ENCODE measurements at places on chromosomes 5 and 9.

- no peak for DNase-seq
These were observed 21.6 kb downstream of the BHMT start for GRCh38 chr5:79133121-79133656.

- DNase-seq: no peak
These were observed 66.5 kb downstream of the SEMA5A start for GRCh38 chr5:9479361-9479760.

DNA sequence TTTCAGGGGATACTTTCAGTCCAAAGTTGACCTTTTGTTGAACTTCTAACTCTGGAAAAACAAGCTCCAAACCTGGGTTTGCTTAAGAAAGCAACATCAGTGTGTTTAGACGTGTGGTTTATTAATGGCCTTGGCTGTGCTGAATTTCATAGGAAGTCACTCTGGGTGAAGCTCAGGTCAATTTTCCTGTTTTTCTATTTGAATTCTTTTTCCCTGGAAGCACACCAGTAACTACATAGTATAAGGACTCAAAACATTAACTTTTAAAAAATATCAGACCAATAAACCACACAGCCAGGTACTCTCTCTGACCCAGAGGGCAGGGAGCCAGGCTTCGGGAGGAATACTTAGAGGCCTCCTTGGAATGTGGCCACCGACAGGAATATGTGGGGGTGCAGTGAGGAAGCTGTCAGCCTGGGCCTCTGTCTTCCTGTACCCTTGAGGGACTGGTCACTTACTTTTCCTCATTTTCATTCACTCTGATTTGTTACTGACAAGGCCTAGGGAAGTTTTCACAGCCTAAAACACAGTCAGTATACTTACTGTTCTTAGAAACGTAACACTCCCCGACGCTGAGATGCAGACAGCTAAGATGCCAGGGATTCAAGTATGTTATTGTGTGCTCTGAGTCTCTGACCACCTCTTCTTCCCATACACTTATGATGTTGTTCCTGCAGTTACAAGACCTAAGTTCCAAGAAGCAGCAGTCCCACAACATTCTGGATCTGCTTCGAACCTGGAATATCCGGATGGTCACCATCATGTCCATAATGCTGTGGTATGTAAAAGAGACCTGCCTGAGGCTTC lies 18.9 kb downstream of the SLC22A5 start:
- no peak for DNase-seq

GRCh38 chr5:160152287-160152686 lies 33.0 kb upstream of the PWWP2A start:
- no peak for DNase-seq

DNA sequence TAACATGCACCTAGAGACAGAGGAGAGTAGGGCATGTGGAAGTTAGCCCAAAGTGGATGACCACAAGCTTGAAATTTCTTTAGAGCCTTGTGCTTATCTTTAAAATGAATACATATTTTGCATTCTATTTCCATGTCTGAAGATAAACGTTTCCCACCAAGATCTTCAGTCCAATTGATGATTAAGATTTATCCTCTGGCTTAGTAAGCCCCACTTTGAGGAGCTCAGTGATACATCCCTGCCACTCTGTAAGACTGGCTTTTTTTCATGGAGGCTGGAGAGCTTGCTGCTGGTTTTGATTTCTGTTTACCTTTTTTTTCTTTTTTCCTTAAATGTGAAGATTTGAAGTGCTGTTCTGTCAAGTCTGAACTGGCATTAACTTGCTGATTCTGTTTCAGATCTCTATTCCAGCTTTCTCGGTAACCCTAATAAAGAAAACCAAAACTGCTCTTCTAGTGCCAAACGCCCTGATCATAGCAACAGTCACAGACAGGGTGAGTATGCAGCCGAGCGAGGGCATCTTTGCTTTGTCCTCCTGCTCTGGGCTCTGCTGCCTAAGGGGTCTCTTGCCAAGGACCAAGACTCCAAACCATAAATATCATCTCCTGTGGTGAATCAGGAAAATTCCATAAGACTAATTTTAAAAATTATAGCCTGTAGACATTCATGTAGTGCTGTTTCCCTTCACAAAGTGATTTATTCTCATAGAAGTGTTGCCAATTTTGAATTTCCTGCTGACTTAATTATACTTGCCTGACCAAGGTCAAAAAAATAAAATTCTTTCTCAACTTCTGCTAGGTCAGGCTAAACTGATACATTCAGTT lies 54.3 kb downstream of the GRAMD2B start:
- no peak for DNase-seq

DNA sequence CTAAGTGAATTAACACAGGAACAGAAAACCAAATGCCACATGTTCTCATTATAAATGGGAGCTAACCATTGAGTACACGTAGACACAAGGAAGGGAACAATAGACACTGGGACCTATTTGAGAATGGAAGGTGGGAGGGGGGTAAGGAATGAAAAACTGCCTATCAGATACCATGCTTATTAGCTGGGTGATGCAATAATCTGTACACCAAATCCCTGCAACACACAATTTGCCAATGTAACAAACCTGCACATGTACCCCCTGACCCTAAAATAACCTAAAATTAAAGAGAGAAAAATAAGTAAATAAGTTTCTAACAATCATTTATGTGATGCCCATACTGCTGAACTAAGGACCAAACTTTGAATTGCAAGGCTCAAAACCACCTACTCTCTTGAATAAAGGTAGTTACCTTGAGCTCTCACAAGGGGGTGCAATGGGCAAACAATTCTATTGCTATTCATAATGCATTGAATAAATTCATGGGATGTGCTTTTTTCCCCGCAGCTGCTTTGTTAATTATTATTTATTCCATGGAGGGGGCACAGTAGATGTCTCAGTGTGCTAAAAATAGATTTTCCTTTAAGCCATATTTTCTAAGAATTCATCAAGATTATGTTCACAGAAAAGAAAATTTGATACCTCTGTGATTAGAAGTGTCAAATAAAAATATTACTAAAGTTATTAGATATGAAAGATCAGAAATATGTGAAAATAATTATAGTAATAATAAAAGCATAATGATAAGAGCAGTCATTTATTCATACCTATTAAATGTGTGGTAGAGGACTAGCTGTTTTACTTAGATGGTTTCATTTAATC lies 76.2 kb upstream of the PTPN3 start:
- no peak for DNase-seq

DNA sequence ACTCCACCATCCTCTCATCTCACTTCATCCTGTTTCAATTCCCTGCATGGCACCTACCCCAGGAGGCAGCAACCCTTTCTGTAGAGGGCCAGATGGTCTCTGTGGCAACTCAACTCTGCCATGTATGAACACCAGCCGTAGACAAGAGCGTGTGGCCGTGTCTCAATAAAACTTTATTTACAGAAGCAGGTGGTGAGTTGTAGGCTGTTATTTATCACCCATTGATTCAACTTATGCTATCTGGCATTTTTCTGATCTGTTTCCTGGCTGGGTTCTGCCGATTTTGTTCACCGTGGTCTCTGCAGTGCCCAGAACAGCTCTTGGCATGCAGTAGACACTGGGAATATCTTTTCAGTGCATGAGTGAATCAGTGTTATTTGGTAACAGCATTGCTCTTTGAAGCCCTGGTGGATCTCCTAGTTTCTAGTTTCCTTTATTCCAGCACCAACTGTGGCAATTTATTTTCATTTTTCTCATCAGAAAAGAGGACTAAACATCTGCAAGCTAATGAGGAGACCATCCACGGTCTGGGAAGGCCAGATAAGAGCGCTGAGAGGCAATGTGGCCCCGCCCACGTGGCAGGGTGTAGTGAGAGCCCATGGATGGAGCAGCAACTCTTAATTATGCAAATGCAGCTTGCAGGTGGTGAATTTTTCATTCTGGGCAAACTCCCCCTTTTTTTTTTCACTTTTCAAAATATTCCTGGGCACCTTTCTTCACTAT lies 77.9 kb downstream of the CTSL start:
- DNase-seq: no peak

DNA sequence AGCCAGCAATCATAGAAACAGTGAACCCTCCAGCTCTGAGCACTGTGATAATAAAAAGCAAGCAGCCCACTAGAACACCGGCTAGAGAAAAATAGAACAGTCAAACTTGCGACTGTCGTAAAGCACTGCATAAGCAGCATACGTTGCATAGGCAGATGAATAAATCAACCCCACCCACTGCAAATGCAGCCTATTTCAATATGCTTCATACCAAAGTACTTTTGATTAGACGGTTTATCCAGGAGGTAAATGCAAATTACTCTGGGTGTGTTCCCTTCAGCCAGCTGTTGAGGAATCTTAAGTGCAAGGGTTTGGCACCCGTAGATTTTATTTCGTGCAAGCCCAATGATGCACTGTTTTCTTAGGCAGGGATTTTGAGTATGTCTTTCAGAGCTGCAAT lies 32.1 kb upstream of the ANKRD18A start:
- no peak for DNase-seq

- DNase-seq: no peak
These were observed 217.1 kb downstream of the PIK3R1 start for GRCh38 chr5:68432682-68433081.

GRCh38 chr5:143057580-143057999 lies 287.4 kb downstream of the ARHGAP26 start:
- no peak for DNase-seq

DNA sequence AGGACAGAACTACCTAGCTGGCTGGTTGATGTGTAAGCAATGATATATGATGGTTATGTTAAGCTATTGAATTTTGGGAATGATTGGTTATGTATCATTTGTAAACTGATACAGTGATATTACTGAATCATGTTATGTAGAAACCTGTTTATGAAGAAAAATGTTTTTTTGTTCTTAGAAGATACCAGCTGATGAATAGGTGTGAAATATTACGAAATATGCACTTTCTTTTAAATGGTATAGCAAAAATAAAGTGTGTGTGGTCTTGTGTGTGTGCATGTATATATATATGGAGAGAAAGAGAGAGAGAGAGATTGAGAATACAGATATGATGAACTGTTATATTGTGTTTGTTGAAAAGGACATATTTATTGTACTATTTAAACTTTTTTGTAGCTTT lies 164.1 kb downstream of the WDR70 start:
- DNase-seq: no peak

DNA sequence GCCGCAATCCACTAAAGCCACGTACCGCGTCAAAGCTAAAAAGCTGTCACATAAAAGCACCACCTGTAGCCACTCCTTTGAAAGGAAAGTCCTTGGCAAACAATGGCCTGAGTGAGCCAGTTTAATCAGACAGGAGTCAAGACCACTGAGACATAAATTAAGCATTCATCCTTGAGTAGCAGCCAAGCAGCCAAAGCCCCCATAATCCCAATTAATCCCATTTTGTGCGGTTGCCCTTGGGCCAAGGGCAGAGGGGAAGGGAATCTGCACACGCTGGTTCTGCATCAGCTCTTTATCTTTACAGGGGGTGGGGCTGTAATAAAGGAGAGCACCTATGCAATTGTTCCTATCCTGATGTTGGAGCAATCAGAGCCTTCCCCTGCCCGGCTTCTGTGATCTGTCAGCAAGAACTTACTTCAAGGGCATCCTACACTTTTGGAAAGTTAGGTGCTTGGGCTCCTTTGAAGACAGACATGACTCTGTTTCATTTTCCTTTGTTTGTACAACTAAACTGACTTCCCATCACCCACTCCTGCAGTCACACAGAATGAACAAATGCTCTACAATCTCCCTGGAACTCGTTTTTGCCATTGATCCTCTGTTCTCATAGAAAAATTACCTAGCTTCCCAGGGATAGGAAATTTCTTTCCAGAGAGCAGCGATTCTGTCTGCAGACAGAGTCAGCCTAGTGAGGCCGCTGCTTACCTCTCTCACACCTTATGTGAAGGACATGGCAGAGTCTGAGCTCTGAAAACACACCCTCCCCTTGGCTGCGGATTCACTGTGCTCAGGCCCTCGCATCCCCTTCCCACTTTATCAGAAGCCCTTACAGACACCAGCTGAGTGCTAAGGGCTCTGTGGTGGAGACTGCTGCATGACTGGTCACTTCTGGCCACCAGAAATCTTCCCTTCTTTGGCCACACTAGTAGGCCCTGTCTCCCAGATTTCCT lies 116.2 kb upstream of the TBCA start:
- no peak for DNase-seq

- DNase-seq: no peak
These were observed 282.9 kb downstream of the SLF1 start for GRCh38 chr5:94901191-94901979.

DNA sequence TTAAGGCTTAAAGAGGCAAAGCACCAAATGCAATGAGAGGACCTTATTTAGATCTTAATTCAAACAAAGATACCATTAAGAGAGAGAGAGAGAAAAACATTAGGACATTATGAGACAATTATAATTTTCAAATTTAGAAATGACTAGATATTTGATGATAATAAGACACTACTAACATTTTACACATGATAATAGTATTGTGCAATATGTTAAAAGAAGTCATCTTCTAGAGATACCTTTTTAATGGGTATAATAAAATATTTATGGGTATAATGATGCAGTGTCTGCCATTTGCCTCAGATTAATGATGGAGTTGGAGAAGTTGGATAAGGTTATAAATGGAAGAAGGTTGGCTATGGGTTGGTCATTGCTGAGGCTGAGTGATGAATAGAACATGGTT lies 21.2 kb downstream of the SPAAR start:
- no peak for DNase-seq

DNA sequence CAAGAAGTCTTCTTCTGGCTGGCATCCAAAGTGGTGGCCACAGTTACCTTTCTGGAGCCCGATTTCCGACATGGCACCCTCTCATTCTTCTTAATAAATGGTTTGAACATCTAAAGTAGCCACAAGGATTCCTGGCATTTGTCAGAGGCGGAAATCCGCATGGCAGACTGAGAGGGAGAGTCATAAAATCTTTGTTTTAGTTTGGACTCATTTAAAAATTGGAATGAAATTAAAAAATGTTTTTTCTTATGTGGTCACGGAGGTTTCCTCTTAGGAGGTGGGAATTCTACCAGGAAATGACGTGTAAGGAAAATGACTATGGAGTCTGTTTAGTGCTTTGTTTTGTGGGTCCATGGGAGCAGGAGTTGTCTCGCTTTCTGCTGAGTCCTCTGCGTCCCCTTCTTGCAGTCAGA lies 133.0 kb upstream of the PTCH1 start:
- DNase-seq: no peak

- no peak for DNase-seq
These were observed 225.3 kb downstream of the AGTPBP1 start for GRCh38 chr9:85516455-85516854.

DNA sequence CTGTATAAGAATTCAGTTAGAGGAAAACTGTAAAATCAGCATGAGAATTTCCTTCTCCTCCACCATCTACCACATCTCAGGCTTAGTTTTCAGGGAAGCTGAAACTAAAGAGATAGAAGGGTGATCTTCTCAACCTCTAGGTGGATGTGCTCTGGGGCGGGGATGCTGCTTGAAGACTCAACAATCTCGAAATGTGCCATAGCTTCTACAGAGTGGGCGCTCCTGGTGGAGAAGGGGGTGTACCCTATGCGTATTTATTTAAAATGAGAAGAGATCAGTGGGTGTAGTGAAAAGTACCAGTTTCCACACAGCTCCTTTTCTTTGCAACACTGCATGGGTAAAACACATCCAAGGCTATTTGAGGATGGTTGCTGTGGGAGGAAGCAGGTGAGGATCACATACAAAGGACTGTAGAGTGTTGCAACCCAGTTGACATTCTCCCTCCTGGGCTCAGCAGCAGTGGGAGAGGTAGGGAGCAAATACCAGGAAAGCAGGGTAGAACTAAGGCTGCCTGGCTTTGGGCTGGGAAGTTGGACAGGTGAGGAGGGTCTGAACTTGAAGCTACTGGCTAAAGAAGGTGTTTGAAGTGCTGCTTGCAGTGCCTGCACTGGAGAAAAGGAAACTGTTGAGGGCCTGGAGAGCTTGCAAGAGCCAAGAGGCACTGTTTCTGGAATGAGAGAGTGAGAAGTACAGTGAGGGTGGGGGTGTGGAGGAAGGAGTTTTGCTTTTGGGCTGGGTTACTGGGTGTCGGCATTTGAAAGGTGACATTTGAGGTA lies 73.1 kb downstream of the MAST4 start:
- no peak for DNase-seq

GRCh38 chr5:116626945-116627679 lies 52.5 kb upstream of the SEMA6A start:
- no peak for DNase-seq

Measured in activated CD8-positive, alpha-beta memory T cell treated with anti-CD3 and anti-CD28 coated beads for 1 hour (primary cell).